Hematopoietic multipotent progenitor cell treated with erythropoietin and hydrocortisone succinate and interleukin-3 and kit ligand, for 4 days (in vitro differentiated cells): ENCODE measurements at places on chromosomes 13 and 19.

DNA sequence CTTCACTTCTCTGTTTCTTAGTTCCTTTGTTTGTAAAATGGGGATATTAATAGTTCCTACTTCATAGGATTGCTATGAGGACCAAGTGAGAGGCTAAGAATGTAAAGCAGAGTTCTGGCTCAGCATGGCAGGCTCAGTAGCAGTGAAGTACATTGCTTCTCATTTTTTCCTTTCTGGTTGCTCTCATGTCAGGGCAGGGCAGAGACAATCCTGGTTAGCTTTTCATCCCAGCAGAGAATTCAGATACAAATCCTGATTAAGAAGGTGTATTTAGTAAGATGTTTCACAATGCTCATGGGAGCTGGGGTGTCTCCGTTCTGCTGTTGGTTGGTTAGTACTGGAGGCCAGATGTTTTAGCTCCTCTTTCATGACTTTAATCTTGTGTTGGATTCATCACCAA lies 42.9 kb downstream of the WASF3 start:
- no peak for DNase-seq

- peak; percentile 80 for DNase-seq
These were observed 31.3 kb upstream of the ISYNA1 start for GRCh38 chr19:18469069-18469846.

GRCh38 chr13:23381866-23382265 lies 51.6 kb downstream of the SACS start:
- no peak for DNase-seq

DNA sequence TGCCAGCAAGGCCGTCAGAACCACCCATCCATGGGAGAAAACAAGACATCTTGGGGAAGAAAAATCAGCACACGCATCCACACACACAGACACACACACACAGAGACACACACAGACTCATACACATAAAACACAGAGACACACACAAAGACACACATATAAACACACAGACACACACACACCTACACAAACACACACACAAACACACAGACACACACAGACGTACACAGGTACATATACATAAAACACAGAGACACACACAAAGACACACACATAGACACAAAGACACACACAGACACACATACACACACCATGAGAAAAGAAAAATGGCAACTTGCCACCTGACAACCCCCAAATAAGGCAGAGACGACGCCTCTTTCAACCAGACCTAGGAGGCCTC lies 40.6 kb downstream of the ZIC5 start:
- no peak for DNase-seq

DNA sequence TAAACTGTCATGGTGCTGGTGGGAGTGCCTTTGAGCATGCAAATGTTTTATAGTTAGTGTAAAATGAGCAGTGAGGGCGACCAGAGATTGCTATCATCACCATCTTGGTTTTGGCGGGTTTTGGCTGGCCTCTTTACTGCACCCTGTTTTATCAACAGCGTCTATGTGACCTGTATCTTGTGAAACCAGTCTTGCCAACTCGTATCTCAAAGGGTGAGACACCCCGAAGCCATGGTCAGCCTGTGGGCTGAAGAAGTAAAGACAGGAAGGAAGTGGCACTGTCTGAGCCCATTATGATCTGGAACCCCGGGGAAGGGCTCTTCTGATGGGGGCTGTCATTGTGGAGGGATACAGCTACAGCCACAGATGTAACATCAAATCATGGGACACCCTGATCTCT lies 81.5 kb upstream of the FAM216B start:
- DNase-seq, result peak; percentile 69

GRCh38 chr19:28425046-28425931 lies 787.7 kb downstream of the UQCRFS1 start:
- peak; percentile 10 for DNase-seq

DNA sequence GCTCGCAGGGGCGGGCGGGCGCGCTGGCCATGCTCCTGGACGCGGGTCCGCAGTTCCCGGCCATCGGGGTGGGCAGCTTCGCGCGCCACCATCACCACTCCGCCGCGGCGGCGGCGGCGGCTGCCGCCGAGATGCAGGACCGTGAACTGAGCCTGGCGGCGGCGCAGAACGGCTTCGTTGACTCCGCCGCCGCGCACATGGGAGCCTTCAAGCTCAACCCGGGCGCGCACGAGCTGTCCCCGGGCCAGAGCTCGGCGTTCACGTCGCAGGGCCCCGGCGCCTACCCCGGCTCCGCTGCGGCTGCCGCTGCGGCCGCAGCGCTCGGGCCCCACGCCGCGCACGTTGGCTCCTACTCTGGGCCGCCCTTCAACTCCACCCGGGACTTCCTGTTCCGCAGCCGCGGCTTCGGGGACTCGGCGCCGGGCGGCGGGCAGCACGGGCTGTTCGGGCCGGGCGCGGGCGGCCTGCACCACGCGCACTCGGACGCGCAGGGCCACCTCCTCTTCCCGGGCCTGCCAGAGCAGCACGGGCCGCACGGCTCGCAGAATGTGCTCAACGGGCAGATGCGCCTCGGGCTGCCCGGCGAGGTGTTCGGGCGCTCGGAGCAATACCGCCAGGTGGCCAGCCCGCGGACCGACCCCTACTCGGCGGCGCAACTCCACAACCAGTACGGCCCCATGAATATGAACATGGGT lies 599 bp downstream of the ZIC2 start:
- peak; percentile 53 for DNase-seq

DNA sequence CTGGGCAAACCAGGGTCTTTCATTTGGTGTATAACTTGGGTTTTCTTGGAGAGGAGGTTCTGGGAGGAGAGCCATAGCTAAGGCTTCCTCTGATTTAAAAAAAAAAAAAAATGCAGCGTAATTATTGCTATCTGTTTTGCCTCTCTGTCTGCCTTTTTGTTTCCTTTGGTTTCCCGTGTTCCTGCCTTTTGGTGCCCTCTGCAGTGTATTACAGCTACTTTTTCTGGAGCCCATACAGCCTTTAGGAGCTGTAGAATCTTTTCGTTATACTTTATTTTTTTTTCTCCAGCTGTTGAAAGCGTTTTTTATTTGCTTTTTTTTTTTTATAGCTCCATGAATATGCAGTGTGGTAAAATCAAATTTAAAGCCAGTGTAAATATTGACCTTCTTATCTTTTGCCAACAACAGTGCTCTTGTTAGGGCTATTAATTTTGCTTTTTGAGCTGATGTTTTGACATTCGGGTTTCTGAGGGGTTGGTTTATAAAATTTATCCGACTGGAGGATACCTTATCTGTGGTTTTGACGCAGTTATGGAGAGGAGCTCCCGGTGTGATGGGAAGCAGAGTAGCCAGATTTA lies 38.1 kb downstream of the ZNF493 start:
- no peak for DNase-seq

- no peak for DNase-seq
These were observed 112.5 kb downstream of the COG6 start for GRCh38 chr13:39767791-39768517.

GRCh38 chr13:27979765-27980279 lies 8.7 kb downstream of the URAD start:
- no peak for DNase-seq

DNA sequence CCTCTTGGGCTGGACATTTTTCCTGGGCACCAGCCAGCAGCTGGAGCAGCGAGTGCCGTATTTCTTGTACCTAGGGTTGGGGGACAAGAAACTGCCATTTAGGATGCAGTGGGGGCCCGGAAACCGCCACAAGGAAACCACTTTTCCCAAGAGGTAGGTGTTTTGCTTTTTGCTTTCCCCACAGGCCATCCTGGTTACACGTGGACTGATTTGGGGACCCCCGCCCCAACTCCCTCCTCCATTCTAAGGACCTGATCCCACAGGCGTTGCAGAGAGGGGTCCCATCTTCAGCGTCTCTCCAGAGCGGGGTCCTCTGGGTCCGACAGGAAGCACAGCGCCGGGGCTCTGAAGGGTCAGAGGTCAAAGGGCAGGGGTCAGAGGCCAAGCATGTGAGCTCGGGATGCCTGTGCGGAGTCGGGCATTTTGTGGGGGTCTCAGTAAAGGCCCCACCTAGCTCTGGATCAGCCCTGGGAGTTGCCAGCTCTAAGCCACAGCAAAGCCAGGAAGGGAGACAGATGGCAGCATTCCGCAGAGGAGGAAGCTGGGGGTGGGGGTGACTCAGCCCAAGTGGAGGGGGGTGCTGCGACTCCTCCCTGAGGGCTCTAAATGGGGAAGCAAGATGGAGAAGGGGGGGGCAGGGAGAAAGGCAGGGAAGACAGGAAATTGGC lies 4.3 kb downstream of the ZGLP1 start:
- peak; percentile 70 for DNase-seq

- DNase-seq, result no peak
These were observed 12.6 kb upstream of the ARHGAP45 start for GRCh38 chr19:1054102-1055027.

DNA sequence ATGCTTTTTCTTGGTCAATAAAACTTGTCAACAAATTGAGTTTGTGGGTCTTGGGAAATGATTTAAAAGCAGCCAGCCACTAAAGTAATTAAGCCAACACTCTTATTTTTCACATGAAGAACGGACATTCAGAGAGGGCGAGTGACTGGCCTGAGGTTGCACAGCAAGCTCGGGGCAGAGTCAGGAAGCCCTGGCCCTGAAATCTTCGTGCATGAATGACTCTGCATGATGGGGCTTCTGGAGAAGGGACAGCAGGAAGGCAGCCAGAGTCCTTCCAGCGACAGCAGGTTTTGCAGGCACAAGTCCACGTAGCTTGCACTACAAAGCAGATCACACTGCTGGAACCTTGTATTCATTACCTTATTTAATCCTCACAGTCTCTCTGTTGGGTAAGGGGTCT lies 232.5 kb downstream of the ZNF536 start:
- no peak for DNase-seq

DNA sequence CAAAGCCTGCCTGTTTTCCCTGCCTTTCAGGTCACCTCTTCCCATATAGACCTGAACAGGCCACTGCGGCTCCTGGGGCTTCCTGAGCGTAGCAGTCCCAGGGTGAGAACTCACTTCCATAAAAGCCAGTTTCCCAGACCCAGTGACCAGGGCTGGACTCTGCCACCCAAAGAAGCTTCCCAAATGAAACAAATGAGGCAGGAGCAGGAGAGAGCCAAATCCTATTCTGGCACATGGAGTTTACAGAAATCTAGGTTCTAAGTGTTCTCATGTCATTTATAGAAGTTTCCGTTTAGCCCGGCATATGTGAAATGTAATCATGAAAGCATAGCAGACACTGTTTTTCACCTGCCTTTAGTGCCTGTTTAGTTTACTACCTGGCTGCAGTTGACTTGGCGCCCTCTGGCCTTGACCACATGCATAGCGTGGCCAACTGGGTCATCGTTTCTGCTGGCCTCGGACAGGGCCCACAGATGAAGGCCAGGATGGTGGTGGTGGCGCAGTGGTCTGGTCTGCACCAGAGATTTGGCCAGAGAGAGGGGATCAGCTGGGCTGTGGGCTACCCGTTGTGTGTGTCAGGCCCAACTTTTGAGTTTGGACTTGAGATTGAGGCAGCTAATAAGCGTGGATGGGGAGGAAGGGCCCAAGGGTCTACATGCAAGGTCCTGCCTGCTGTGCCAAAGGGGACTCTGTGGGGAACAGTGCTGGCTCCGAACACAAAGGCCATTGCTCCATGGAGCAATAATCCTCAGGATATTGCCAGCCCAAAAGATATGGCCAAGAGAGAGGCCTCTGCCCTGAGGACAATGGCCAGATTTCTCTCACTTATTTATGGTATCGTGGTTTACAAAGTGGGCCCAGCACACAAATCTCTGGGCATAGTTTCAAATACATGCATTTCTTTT lies 43.3 kb downstream of the NFIX start:
- no peak for DNase-seq

DNA sequence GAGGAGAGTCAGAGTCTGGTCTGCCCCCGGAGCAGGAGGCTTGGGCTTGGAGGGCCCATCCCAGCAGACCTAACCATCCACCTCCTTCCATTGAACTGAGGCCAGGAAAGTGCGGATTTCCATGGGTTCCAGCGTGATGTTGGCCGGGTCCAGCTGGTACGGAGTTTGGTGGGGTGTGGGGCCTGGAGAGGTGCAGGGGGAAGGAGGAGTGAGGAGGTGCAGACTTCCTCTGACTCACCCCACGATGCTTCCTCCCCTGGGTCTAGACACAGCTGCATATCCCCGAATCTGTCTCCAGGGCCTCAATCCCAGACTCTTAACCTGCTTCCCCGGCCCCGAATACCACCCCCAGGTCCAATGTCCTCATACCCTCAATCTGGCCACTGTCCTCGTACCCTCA lies 20.0 kb downstream of the MAN2B1 start:
- DNase-seq, result no peak

DNA sequence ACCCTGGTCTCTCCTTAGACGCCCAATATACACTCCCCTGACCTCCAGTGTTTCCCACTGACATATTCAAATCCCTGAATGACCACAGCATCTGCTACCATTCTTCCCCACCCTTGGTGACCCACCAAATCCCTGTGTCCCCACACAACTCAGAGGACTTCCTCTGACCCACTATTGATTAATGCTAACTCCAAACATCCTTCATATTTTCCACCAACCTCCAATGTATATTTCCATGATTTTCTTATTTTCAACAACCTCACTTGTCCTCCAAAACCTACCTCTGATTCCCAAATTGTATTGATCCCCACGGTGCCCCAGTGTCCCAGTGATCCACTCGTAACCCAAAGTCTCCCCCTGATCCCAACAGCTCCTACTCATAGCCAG lies 526 bp upstream of the DMWD start:
- no peak for DNase-seq

DNA sequence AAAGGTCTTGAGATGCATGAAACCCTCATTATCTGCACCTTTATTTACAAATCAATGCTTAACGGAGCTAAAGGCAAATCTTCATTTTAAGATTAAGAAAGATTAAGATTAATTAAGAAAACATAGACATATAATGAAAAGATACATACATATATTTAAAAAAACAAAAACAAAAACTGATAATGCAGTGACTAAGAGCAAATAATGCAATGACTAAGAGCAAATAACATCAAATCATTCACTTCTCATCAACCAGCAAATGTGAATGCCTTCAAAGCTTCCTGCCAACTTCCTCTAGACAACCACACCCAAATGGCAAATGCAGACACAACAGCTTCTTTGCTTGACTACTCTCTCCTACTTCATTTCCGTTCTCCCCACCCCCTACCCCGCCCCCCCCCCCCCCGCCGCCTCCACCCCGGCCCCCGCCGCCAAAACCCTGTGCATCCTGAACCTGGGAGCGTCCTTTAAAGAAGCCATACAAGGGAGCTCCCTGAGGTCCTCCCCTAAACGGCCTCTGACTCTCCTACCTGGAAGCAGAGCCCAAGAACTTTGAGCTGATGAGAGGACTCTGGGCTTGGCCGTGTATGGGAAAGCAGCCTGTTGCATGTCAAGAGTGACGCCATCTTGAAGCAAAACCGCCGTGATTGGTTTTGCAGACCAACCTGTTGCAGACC lies 24.5 kb downstream of the TEX101 start:
- DNase-seq, result peak; percentile 70

- DNase-seq, result no peak
These were observed 6.3 kb downstream of the MYADM start for GRCh38 chr19:53873773-53874605.

- DNase-seq, result peak; percentile 57
These were observed 23.1 kb upstream of the COG3 start for GRCh38 chr13:45441633-45442032.

GRCh38 chr13:64819081-64819480 lies 2411.1 kb downstream of the PCDH9 start:
- no peak for DNase-seq
